ENCODE measurements at places on chromosomes 6 and 20.

GRCh38 chr20:58797371-58798338 lies 53.0 kb downstream of the GNAS-AS1 start:
- no peak for DNase-seq

DNA sequence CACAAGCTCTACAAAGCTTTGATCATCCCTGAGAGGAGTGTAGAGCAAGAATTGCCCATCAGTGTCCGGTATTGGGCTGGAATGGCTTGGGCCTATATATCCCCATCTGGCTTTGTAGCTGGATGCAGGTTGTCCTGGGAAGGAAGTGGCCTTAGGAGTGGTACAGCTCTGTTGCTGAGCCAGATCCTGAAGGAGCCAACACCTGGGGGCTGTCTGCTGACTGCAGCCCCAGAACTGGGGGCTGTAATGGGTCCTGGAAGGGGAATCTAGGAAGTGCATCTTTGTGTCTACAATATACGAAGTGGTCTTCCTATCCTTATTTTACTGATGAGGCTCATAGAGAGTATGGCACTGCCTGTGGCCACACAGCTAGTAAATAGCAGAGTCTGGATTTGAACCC lies 145.9 kb downstream of the CDC5L start:
- no peak for DNase-seq

DNA sequence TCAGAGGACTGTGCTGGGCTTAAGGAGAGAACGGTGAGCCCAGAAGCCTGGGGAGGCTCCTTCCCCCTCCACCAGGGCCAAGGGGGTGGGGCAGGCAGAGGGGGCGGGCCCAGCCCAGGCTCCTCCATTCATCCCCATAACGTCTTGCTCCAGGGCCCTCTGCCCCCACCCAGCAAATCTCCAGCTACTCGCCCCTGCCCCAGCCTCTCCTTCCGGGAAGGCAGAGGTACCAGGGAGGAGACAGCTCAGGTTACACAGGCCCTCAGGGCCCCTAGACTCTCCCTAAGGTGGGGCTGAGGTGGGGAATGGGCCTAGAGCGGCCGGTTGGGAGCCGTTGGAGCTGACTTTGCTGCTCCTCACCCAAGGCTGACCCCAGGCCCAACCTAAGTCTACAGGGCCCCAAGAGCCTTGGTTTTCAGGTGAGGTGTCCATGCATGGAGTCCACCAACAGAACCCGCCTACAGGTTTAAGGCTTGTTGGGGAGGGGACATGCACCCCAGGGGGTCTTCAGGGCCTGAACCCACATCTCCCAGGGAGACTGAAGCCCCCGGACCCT lies 1.2 kb downstream of the LAMA5 start:
- DNase-seq = peak; percentile 31

- DNase-seq = no peak
Measured at GRCh38 chr6:15101130-15101529, 144.7 kb upstream of the JARID2 start.

- no peak for DNase-seq
Measured at GRCh38 chr20:44745598-44746366, at the start of gene KCNK15. KCNK15 (plus strand) TSS chr20:44745865; CDS start chr20:44745911, 46 bp downstream.

DNA sequence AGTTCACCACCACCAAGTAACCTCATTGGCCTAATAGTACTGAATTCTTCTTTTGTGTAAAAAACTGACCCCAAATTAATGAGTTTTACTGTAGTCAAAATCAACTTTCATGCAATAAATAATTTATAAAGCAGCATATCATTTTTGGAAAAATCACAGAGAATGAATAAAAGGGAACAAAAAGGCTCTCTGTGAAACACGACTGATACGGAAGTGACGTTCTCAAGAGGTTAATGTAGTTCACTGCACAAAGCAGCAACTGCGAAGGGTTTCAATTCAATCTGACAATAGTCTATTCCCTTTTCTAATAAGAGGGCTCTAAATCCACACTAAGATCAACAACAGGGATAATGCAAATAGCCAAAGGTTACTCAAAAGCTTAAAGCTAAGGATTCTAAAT lies 70.3 kb downstream of the PREP start:
- no peak for DNase-seq

DNA sequence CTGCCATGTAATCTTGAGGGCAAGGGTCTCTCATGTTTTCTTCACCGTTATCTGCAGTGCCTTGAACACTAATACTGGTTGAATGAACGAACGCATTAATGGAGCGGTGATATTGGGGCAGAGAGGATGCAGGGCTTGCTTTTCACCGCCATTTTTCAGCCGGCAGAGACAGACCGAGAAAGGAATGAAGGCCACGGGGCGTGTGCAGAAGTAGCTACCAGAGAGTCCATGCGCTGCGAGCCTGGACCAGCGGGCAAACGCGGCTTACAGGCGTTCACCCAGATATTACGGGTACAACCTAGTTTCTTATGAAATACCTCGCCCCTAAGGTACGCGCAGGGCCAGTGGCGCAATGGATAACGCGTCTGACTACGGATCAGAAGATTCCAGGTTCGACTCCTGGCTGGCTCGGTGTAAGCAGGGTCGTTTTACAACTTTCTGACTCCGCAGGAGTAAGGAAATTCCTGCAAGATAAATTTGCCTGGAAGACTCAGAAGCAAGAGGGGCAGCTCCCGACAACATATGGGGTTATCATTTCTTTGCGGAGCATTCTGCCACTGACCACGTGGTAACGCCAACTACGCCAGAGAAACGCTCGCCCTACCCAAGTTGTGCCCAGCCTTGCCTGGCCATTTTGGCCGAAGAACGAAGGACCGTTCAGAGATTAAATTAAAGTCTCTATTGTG lies 863 bp upstream of the HMGN4 start:
- peak; percentile 88 for DNase-seq

GRCh38 chr6:53818858-53819609 lies 24.2 kb downstream of the LRRC1 start:
- no peak for DNase-seq

Data from NCI-H187 (cell line).